Posterior cingulate gyrus (tissue), 11 donors: ENCODE measurements at places on chromosomes 12 and 14.
A peak's percentile ranks its signal among the peaks of the same experiment; 100 is the strongest.

DNA sequence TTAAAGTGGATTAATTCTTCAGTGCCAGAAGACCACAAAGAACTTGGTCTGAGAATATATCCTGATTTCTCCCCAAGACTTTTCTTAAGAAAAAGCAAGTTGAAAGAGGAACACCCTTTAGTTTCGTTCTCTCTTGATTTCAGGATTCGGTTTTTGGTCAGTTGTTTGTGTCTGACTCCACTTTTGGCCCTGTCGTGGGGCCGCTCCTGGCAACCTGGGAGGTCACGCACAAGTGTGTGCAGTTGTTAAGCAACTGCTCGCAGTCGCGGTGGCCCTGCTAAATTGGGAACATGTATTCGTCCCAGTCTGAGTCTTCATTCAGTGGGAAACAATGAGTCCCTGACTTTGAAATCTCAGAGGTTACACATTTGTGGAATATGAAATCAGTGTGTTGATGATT lies 68.7 kb downstream of the RGS6 start:
- DNase-seq, result peak; percentile 21

DNA sequence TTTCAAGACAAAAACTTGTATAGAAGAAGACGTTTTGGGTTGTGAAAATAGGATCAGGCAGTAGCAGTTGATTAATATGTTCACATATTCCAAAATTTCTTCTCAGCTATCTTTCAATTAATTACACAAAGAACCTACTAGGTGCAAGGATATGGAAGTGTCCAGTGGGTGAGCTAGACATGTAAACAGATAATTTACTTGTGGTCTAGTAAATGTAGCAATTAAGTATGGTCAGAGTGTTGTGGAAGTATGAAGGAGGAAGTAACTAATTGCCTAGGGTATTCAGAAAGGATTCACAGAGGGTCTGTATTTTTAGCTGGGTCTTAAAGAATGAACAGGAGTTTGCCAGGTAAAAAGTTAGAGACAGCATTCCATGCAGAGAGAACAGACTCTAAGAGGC lies 5.9 kb downstream of the GOLGA5 start:
- no peak for DNase-seq

DNA sequence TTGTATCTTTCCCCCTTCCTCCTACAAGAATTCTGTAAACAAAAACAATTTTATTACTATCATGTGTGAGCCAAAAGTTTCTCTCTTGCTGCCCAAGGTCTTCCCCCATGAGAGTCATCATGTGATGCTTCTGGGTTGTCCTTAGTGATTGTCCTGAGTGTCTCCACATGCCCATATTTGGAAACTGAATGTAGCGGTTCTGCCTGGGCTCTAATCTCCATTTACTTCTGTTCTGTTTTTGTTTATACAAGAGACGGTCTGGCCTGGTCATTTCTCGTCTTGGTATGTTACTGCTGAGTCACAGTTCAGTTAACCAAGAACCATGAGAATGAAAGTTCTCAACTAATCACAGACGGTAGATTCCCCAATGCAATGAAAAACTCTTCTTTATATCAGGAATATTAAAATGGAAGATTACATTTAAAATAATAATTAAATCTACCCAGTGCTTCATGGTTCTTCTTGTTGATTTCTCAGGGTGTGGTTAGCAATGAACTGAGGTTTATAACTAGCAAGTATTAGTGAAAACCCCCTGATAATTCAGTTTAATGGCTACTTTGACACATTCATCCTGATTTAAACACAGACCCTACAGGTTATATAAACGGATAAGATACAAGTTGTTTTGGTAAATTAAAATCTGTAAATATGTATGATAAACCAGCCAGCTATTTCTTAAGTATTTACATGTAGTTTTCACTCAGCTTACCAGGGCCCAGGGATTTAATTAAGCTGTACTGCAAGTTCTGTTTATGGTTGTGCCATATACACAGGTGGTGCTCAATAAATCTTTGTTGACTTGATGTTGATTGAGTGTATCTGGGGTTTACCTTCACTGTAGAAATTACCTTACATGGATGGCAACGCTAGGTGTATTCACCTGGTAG lies 81.1 kb downstream of the PELI2 start:
- no peak for DNase-seq

DNA sequence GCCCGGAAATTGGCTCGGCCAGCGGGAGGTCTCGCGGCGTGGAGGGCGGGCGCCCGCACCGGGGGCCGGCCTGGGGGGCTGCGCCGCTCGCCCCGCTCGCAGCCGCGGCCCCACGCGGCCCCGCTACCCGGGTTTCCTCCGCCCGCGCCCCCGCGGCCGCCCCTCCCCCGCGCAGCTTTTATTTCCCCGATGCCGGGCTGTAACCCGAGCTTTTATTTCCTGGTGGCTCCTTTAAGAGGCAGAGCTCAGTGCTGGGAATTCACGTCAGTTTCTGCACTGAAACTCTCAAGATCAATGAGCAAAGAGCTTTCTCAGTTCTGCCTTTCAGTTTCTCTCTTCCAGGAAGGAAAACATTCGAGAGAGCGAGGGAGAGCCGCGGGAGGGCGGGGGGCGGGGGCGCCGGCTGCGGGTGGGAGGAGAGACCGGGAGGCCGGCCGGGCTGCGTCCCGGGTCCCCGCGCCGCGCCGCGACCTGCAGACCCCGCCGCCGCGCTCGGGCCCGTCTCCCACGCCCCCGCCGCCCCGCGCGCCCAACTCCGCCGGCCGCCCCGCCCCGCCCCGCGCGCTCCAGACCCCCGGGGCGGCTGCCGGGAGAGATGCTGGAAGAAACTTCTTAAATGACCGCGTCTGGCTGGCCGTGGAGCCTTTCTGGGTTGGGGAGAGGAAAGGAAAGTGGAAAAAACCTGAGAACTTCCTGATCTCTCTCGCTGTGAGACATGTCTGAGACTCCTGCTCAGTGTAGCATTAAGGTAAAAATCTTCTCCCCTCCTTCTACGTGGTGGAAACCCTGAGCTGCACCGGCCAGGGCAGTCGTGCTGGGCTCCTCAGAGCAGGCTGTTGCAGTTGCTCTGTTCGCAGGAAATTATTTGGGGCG lies at the start of gene ETV6:
TSS of gene ETV6 (plus strand) at position 262 of the 873 bp plus-strand sequence. CDS start at position 716, 454 bp downstream.
- no peak for DNase-seq

DNA sequence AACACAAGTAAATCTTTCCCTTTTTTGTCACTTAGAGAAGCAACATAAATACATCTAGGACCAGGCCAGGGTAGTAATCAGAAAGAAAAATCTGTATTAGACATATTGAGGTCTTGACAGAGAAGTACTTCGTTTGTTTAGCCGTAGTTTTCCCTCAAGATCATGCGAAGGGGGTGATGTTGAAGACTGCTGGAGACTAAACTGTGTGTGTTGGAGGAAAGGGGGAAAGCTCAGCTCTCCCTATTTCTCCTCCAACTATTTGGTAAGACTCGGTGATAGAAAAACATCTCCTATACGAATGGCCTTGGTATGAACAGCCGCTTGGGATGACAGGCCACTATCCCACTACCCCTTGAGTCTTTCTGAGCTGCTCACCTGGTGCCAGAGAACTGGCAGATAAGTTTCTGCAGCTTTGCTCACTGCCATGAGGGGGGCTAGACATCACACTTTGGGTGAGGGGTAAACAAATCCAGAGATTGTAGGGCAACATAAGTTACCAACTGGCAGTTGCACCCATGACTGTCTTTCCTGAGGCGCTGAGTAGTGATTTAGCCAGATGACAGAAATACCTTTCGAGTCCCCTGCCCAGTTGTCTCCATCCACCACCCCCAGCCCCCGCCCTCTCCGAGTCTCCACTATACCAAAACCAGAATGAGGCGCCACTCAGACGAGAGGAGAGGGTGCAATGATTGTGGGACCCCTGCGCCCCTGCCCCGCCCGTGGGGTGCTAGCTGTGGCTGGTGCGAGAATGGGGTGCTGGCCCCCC lies 685 bp downstream of the VAMP1 start:
- no peak for DNase-seq

- DNase-seq, result no peak
These were observed 236.1 kb downstream of the CACNA1C start for GRCh38 chr12:2288875-2289274.

DNA sequence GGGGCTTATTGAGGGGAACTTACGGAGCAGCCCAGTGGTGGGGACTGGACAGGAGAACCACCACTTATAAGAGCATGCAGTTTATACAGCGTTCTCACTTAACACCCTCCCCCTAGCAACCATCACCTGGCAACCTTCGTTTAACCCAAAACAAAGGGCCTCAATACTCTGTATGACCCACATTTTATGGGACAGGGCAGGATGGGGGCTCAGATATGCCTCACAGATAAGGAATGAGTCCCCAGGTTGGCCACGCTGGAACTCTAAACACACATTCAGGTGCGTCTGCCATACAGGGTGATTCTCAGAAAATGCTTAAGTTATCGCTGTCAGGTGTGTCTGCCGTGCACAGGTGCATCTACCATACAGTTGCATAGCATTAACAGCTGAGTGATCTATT lies 99.2 kb downstream of the GCH1 start:
- DNase-seq, result no peak

DNA sequence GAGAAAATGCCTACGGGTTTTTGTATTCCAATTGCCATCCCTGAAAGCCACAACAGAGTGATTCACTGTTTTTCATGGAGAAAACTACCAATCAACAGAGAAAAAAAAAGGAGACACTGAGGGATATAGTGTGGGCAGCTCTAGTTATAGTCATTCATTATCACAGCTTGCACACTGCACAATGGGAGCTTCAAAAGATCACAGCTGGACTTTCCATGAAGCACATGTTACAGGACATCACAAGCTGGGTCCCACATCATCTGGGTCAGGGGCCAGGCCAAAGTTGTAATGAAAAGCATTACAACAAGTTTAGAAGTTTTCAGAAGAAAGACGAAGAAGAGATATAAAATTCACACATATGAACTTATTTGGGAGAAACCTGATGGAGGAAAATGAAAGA lies 41.5 kb downstream of the RERG start:
- no peak for DNase-seq

- no peak for DNase-seq
These were observed 233.5 kb downstream of the BTG1 start for GRCh38 chr12:91912178-91912577.
